ENCODE measurements at places on chromosomes 1 and 21. TPM values are rescaled to one million over a fixed set of nuclear protein-coding genes. Genes with fewer than 3 reads are reported as not detected.
A peak's percentile ranks its signal among the peaks of the same experiment; 100 is the strongest.

GRCh38 chr1:150302338-150302737 lies 8.7 kb downstream of the MRPS21 start:
- peaks cover 5% of the 10 kb centered on the region for H3K36me3 ChIP-seq
- H3K4me1 ChIP-seq, result no peaks in the 10 kb centered on the region
- no peaks in the 10 kb centered on the region for H3K27me3 ChIP-seq
- no peak overlapping the region for H3K27ac ChIP-seq

- H3K36me3 ChIP-seq, result no peaks in the 10 kb centered on the region
- no peak for DNase-seq
- no peaks in the 10 kb centered on the region for H3K27me3 ChIP-seq
- H3K27ac ChIP-seq, result no peak overlapping the region
Measured at GRCh38 chr21:18840239-18840638, 436.7 kb upstream of the TMPRSS15 start.

GRCh38 chr1:165351863-165352441 lies 4.6 kb downstream of the LMX1A start:
- DNase-seq, result no peak
- no peaks in the 10 kb centered on the region for H3K4me1 ChIP-seq
- no peak overlapping the region for H3K27ac ChIP-seq
- peaks cover 51% of the 10 kb centered on the region for H3K27me3 ChIP-seq

DNA sequence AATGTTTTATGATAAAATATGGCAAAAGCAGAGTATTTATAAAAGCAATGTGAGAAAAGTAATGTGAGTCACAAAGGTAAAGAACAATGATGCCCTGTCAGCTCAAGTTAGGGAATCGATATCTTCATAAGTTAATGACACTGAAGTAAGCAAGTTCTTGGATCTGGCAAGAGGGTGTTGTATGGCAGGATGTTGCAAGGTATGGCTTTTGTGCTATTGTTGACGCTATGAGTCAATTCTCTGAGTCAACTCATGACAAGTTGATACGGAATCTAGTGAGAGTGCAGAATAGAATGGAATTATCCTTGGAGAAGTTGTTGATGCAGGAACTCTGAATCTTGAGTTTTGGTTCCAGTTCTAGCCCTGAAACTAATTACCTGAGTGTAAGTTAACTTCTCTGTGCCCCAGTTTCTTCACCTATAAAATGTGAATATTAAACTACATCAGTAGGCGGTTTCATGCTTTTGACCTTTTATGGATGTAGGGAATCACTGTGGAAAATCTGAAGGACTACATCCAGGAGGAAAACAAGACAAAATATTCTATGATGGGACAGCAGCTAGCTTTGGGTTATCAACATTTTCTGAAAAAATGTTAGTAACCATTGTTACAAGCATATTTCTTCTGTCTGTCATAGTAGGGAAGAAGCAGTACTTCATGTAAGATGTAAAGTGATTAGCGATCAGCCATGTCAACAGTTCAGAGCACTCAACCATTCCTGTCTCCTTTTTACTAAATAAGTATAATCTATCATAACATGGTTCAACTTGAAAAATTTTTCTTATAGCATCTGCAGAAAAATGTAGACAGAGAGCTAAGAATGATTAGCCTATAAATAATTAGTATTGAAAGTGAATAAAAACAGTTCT lies 96.9 kb downstream of the ATP6V1G3 start:
- H3K4me1 ChIP-seq, result no peaks in the 10 kb centered on the region
- H3K27me3 ChIP-seq, result no peaks in the 10 kb centered on the region
- no peak overlapping the region for H3K4me3 ChIP-seq
- DNase-seq, result no peak
- no peaks in the 10 kb centered on the region for H3K36me3 ChIP-seq

DNA sequence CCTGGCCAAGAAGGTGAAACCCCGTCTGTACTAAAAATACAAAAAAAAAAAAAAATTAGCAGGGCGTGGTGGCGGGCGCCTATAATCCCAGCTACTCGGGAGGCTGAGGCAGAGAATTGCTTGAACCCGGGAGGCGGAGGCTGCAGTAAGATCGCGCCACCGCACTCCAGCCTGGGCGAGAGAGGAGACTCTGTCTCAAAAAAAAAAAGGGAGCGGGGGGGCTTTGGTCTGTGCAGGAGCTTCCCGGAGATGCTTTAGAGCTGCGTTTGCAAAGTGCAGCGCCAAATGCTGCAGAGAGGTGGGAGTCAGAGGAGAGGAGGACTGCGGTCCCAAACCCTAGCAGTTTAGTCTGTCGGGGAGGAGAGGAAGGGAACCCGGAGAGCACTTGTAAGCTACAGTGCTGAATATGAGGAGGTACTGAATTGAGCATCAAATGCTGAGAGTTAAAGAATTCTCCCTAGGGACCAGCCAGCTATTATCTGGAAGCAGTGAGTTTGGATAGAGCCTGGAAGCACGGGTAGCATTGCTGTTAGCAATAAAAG lies 569 bp downstream of the FALEC start:
- H3K36me3 ChIP-seq, result no peaks in the 10 kb centered on the region
- no peak for DNase-seq
- no peaks in the 10 kb centered on the region for H3K27me3 ChIP-seq
- peaks cover 11% of the 10 kb centered on the region for H3K4me1 ChIP-seq
- peak overlapping the region; percentile 63 for H3K4me3 ChIP-seq

DNA sequence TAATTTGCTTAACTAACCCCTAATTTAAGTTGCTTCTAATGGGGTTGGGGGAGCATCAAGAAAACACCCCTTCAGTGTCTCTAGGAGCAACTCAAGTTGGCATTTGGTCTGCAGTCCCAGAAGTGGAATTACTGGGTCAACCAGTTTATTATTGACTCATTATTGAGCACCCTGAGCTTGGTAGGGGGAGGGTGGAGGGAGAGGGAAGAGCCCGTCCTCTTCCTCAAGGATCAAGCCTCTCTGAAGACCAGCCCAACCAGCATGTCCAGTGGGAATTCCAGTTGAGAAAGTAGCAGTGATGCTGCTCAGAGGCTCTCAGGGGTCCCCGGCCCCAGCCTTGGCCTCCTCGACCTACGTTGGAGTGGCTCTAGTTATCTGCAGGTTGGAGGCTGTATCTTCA lies 2.1 kb upstream of the PLA2G2F start:
- H3K36me3 ChIP-seq, result no peaks in the 10 kb centered on the region
- DNase-seq, result no peak
- H3K4me3 ChIP-seq, result no peak overlapping the region
- H3K27ac ChIP-seq, result no peak overlapping the region
- H3K4me1 ChIP-seq, result no peaks in the 10 kb centered on the region
- no peaks in the 10 kb centered on the region for H3K27me3 ChIP-seq

- no peaks in the 10 kb centered on the region for H3K36me3 ChIP-seq
- H3K27ac ChIP-seq, result no peak overlapping the region
- no peak for DNase-seq
- H3K4me3 ChIP-seq, result no peak overlapping the region
- H3K4me1 ChIP-seq, result no peaks in the 10 kb centered on the region
Measured at GRCh38 chr1:9466780-9467758, 72.2 kb upstream of the SLC25A33 start.

DNA sequence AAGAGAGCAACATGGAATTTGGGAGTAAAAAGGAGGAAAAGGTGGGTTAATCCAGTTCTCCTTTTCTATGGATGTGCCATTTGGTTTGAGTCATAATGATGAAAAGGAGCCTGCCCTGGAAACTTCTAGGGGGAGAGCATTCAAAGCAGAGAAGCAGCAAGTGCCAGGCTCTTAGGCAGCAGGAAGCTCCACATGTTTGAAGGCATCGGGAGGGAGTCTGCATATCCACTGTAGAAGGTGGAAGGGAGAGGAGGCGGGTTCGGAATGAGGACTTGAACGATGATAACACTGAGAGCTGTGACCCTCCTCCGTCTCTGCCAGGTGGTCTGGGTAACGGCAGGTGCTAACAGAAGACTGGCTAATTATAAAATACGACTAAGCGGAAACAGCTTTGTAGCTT lies 128.2 kb downstream of the RYR2 start:
- no peaks in the 10 kb centered on the region for H3K36me3 ChIP-seq
- H3K27me3 ChIP-seq, result no peaks in the 10 kb centered on the region
- H3K4me3 ChIP-seq, result no peak overlapping the region

GRCh38 chr1:47438165-47439016 lies 547 bp downstream of the FOXD2 start:
- H3K36me3 ChIP-seq, result no peaks in the 10 kb centered on the region
- DNase-seq, result peak; percentile 41
- peaks cover 13% of the 10 kb centered on the region for H3K27me3 ChIP-seq

DNA sequence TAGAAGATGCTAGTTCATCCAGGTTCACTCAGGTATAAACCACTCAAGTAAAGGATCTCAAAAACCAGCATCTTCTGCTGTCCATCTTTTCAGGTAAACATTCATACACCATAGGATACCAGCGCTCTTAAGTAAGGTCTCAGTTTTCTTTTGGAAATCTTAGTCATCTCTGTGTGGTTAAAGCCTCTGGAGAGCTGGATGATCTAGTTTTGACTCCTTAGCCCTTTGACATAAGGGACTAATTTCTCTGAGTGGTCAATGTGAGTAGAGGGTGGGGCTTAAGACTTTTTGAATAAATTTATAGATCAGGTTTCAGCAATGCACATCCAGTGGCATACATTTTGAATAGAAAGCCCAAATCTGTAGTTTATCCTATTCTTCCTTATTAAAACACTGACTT lies 92.3 kb downstream of the CTH start:
- no peak for DNase-seq
- no peaks in the 10 kb centered on the region for H3K4me1 ChIP-seq
- no peaks in the 10 kb centered on the region for H3K27me3 ChIP-seq
- H3K27ac ChIP-seq, result no peak overlapping the region
- H3K36me3 ChIP-seq, result no peaks in the 10 kb centered on the region

- H3K27ac ChIP-seq, result no peak overlapping the region
- H3K4me1 ChIP-seq, result no peaks in the 10 kb centered on the region
- no peak overlapping the region for H3K4me3 ChIP-seq
- DNase-seq, result no peak
Measured at GRCh38 chr1:8854240-8854639, 24.2 kb downstream of the ENO1 start.

DNA sequence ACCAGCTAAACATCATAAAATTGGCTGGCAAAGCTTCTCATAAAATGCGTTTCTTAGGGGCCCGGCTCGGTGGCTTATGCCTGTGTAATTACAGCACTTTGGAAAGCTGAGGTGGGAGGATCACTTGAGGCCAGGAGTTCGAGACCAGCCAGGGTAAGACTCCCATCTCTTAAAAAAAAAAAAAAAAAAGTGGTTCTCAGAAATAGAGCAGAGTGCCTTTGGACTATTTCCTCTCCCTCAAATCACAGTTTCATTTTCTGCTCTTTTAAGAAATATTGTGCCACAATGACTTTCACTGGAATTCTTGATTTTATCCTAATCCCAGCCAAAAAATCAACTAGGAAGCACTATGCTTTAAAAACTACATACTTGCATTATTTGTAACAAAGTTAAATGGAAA lies 13.3 kb downstream of the HSF2BP start:
- H3K36me3 ChIP-seq, result no peaks in the 10 kb centered on the region
- H3K27ac ChIP-seq, result no peak overlapping the region
- DNase-seq, result no peak

DNA sequence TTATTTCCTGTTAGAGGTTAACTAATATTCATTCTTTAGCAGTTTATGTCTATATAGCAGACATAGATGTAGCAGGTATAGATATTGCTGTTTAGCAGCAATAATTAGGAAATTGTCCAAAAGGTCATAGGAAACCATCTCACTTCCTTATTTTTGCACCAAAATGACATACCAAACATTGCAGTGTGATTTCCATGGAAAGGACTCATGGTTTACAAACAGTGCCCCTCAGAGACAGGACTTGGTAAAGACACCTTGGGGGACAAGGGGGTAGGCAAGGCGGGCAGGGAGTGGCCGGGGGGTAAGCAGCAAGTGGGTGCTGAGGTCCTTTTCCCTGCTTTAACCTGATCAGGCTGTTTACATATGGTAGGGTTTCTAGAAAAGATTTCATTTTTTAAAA lies 30.5 kb downstream of the BATF3 start:
- peaks cover 14% of the 10 kb centered on the region for H3K27me3 ChIP-seq
- no peak for DNase-seq
- H3K27ac ChIP-seq, result no peak overlapping the region

DNA sequence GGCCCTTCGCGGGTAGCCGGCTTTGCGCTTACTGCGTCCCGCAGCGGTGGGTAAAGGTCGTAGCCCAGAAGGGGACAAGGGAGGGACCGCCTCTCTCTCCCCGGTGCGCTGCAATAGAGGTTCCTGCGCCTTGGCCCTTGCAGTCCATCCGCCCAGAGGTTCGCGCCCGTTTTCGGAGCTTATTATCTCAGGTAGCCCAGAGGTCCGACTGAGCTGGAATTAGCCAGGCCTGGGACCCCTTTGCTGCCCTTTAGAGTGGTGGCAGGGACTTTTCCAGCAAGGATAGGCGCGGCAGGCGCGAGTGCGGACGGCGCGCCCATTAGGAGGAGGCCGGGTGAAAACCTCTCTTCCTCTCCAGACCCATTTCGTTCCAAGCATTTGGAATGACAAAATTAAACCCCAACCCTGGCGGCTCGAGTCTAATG lies 5.0 kb downstream of the LHX4 start:
- H3K36me3 ChIP-seq, result no peaks in the 10 kb centered on the region
- no peak for DNase-seq
- H3K27me3 ChIP-seq, result peaks cover 32% of the 10 kb centered on the region

DNA sequence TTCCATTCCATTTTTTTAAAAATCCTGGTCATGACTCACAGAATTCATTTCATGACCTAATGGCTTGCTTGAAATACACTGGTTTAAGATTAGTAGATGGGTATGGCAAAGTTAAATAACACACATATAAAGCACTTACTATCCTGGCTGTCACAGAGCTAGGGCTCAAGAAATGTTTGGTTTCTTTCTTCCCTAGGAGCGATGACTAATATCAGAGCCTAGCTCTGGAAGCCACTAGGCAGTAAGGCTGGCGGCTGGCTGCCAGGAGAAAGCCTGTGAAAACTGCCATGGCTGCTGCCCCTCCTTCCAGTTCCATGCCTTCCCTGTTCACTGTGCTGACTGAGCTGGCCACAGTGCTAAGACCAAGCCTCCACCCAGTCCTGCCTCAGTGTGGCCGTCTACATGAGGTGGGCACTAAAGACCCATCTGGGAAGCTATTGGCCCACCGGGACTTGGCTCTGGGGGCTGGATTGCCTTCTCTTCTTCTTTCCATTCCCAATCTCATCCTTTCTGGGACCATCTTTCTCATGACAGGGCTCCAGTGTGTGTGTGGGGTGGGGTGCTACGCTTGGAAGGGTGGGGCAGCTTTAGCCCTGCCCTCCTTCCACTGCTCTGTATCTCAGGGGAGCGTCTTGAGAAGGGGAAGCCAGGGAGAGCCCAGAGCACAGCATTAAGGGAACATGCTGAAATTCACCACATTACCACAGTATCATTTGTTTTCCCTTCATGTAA lies 10.8 kb upstream of the ASCL5 start:
- H3K4me3 ChIP-seq, result no peak overlapping the region
- no peak overlapping the region for H3K27ac ChIP-seq
- H3K27me3 ChIP-seq, result no peaks in the 10 kb centered on the region
- peaks cover 32% of the 10 kb centered on the region for H3K36me3 ChIP-seq

- DNase-seq, result no peak
- H3K4me3 ChIP-seq, result no peak overlapping the region
- H3K27me3 ChIP-seq, result peaks cover 39% of the 10 kb centered on the region
- H3K4me1 ChIP-seq, result no peaks in the 10 kb centered on the region
Measured at GRCh38 chr1:3948344-3948743, 48.3 kb upstream of the C1orf174 start.

The GJB4 gene
- total RNA-seq, result not detected

The OR2L2 gene
- 0.09 TPM for total RNA-seq

The SPRR2D gene
- not detected for total RNA-seq

The NEK2 gene
- 0.63 TPM for total RNA-seq

The ASAP3 gene
- total RNA-seq, result 1.2 TPM

The GSTM5 gene
- total RNA-seq, result 0.12 TPM

All from T-cell (primary cell).